Stimulated activated CD8-positive, alpha-beta memory T cell treated with anti-CD3 and anti-CD28 coated beads, Interleukin-4, amount 100 ng/mL, for 4 hours (primary cell): ENCODE measurements at places on chromosomes 7 and 10.

- DNase-seq = no peak
Measured at GRCh38 chr10:14560791-14561765, 213.6 kb downstream of the FAM107B start.

- no peak for DNase-seq
Measured at GRCh38 chr7:110808361-110808760, 282.6 kb upstream of the LRRN3 start.

DNA sequence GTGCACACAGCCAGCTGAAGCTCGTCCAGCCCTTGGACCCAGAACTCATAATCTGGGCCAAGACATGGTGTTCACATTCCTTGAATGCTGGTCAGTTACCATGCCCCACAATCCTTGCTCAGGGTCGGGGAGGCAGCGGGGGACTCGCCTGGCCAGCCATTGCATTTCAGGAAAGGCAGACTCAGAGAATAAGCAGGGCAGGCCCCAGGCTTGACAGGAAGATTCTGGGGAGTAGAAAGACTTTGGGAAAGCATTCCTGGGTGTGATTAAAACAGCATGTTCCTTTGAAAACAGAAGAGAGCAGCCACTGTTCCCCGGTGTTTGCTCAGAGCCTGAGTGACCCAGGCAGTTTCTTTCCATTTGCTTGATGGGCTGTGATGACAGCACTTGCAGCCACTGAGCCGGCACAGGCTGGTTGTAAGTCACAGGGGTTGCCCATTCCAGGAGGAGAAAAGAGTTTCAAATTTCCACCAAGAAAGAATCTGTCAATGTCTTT is 473.7 kb downstream of the TYW1 start:
- DNase-seq = no peak

- DNase-seq = no peak
Measured at GRCh38 chr7:77697535-77697831, 1.2 kb downstream of the RSBN1L start.

GRCh38 chr7:28958235-28958979 is at the start of gene TRIL:
Gene TRIL (minus strand): TSS chr7:28958330. CDS start chr7:28958046, 284 bp downstream.
- no peak for DNase-seq

- DNase-seq = no peak
Measured at GRCh38 chr10:131744346-131744745, 156.5 kb upstream of the PPP2R2D start.

GRCh38 chr7:79936281-79936983 is 198.2 kb upstream of the GNAI1 start:
- DNase-seq = no peak

DNA sequence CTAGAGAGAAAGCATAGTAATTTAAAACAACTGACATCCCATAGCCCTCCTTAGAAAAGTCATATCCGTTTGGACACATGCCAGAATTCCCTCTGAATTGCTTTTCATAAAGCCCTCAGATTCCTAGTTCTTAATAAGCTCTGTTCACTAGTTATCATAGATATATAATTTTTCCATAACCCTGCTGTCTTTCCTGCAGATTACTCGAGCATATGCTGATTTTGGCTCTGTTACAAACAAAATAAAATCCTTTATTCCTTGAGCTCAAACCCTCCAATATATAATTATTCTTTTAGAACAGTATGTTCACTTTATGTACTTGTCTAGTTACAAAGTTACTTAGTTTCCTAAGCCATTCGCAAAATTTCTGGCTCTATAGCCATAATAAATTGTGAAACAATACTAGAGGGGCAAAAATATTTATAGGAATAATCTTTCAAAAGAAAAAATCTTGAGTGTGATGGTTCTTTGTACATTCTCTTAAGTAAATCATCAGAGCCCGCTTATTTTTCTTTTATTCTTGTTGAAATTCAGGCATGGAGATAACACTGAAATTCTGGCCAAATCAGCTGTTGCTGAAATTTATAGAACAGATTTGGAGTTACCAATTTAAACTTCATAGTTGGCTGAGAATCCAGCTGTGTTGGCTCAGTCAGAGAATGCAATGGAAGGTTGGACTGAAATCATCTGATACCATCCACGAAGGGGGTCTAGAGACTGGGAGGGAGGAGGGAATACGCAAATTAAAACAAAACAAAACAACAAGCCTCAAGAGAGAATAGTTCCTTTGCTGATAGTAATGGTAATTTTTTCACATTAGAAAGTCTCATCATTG is 146.1 kb upstream of the TMEM196 start:
- DNase-seq = no peak

DNA sequence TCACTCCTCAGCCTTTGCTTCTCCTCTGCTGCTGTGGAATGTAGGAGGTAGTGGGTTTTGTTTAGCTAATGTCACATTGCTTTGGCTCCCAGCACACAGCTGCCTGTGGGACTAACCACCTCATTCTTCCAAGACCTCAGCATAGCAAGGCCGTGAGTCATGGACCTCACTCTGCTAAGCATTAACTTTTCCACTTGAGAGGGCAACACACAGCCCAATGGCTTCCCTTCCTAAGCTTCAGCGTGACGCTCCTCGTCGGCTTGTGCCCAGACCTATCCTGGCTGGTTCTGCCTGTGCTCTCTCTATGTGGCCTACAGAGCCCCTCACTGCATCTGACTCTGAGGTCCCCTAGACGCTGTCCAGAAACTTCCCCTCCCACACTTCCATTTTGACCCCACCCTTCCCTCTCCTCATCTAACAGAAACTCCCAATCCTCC is 23.3 kb downstream of the MYOF start:
- DNase-seq = no peak

DNA sequence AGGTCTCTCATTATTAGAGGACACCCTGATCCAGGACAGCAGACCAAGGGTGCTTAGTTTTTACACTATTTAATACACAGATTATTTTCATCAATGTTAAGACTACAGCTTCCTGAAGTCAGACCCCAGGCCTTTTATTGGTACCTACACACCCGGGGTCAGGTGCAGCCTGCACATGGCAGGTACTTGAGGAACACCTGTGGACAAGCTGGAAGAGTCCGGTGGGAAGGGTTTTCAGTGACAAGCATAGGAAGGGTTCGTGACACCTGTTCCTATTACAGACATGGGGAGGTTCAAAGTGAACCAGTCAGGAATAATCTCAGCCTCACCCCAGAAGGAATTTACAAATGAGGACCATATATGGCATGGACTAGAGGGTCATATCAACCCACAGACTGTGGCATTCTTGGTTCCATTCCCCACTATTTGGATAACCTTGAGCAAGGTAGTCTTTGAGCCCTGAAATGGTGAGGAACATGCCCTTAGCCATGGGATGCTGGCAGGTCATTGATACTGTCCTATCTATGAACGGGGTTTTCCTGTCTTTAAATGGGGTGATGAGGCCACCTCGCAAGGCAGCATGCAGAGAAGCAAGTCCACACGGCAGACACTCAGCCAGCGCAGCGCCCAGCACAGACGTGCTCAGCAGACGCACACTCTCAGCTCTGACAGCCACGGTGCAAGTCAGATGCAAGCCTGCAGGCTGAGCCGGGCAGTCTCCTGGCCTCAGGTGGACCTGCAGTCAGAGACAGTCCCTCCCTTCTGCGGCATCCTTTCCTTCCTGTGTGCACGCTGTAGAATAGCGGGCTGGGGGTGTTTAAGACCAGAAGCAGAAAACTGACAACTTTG is 624.9 kb downstream of the PTPRN2 start:
- DNase-seq = no peak

DNA sequence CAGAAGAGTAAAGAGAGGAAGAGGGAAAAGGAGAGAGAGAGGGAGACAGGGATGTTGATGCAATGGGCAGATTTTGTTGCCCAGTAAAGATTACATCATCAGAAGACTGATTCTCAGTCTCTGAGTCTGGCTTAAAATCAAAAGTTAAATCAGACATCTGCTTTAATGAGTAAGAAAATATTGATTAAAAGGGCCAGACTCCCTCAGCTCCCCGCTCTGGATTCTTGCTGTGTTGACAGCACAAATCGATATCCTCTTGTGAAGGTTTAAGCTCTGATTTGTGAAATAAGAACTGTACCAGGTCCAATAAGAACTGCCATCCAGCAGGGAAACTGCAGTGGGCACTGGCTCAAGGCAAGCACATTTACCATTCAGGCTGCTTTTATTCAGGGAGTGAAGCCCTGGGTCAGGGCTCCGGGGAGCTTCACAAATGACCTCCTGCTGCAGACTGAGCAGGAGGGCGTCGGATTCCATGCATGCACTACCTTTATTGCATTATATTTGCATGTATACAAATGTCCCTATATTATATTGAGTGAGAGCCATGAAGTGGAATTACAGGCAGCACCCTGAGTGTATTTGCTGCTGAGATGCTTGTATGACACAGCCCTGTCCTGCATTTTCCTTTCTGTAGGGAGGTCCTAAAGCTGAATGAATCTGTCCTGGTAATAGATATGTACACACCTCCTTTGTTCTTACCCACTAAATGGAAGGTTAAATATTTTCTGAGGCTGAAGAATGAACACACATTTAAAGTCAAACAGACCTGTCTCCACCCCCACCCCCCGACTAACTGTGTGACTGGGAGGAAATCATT is 401.5 kb downstream of the REEP3 start:
- no peak for DNase-seq

DNA sequence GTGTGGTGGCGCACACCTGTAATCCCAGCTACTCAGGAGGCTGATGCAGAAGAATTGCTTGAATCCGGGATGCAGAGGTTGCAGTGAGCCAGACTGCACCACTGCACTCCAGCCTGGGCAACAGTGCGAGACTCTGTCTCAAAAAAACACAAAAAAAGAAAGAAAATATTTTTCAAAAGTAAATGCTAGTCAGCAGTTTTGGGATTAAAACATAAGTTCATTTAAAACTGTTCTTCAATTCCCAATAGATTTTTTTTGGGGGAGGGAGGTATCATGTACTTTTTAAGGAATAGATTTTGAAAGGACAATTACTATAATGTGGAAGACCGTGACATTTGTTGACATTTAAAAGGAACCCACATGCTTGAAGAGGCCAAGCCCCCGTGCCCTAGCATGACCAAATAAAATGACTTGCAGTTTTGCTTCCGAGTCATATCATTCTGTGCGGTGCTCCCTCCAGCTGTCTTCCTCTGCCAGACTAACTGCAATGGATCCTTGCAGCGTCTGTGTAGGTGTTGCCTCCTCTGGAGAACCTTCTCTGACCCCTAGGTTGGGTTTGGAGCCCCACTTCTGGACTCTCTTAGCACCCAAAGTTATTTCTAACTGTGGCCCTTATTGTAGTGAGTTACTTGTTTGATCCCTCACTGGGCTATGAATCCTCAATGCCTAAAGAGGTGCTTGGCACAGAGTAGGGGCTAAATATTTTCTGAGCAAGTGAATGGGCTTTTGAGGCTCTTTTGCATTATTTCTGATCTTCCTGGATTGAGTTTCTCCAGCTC is 17.4 kb upstream of the HPS1 start:
- no peak for DNase-seq

DNA sequence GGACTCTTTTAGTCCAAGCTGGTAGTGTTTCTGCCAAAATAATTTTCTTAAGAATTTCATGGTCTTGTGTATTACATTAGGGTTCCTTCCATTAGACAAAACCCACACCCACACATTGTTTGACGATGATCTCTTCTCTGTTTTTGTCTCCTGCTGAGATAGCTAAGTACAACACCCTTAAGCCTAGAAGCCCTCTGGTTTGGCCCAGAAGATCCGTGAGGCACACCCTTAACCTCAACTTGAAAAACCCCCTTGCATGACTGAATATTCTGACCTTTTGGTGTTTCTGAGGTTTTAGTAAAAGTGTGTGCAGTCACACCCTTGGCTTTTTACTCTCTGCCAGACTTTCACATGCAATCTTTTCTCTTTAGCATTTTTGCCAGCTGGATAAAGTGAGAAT is 29.3 kb upstream of the ERCC6 start:
- no peak for DNase-seq

- no peak for DNase-seq
Measured at GRCh38 chr10:113585949-113586348, 33.1 kb downstream of the HABP2 start.

DNA sequence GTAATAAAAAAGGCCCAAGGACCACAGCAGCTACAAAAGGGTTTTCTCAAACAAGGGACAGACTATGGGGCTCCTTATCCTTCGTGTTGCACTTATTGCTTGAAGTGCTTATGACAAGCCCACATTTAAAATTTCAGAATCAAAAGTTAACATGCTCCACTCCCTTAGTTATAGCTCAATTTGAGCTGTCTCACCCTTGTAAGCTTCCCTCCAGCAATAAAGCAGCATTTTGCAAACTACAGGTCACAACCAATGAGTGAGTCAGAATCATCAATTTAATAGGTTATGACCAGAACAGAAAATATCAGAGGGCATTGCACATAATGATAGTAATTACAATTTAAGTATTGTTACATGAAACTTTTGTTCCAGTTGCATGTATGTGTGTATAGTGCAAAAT is 53.0 kb downstream of the IMMP2L start:
- no peak for DNase-seq

DNA sequence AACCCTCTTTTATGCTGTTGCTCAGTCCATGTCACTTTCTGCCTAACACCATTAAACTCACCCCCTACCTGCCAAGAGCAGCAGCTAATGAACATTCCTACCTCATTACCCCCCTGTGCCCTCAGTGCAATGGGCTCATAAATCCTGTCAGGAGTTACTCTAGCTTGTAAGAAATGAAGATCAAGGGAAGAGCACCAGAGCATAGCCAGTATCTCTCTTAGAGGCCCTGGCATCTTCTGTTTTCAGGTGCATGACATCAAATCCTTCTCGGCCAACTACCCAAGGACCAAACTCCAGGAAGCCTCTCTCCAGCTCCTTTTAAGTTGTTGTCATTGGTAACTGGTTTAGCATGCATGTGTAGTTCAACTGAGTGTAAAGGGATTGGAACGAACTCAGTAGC is 75.1 kb downstream of the FOXI2 start:
- no peak for DNase-seq

DNA sequence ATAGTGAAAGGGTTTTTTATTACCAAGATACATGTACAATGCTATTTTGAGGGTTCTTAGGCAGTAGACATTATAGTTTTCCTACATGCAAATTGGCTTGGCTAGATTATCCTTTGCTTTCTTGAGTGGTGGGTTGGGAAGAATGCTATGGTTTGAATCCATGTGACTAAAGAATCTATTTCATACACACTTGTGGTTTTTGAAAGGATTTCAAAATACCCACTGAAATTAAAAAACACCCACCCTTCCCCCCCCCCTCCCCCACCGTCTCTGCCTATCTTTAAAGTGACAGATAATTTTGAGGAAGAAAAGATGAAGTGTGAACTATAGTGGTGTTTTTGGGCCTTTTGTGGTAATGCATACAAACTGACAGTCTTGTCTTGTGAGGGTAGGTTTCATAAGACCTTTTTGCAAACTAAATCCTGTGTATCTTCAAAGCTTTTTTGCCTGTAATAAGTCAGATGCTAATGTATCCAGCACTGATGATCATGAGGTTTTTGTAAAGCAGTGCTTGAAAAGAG is 90.9 kb downstream of the TPST1 start:
- no peak for DNase-seq

GRCh38 chr10:131818510-131819234 is 82.1 kb upstream of the PPP2R2D start:
- no peak for DNase-seq

GRCh38 chr10:25493122-25493893 is 318.5 kb downstream of the GPR158 start:
- no peak for DNase-seq

DNA sequence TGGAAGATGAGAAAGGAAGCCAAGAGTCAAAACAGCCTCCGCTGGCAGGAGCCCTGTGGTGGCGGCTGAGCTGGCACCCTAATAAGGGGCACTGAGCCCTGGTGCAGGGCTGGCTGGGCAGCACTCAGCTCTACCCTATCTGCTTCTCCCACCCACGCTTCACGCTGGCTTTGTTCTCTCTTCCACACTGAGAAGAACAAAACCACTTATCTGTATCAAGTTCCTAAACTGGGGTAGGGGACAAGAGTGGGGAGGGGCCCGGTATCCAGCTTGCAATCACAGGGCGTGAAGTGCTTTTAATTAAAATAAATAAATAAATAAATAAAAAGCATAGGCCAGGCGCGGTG is 52.1 kb downstream of the FAM53B start:
- DNase-seq = no peak

- no peak for DNase-seq
Measured at GRCh38 chr7:50423860-50424259, 26.3 kb downstream of the FIGNL1 start.
